Ureter (tissue), 1 donor: ENCODE measurements at places on chromosomes 2 and 18. TPM values are rescaled to one million over a fixed set of nuclear protein-coding genes. Genes with fewer than 3 reads are reported as not detected.
A peak's percentile ranks its signal among the peaks of the same experiment; 100 is the strongest.

DNA sequence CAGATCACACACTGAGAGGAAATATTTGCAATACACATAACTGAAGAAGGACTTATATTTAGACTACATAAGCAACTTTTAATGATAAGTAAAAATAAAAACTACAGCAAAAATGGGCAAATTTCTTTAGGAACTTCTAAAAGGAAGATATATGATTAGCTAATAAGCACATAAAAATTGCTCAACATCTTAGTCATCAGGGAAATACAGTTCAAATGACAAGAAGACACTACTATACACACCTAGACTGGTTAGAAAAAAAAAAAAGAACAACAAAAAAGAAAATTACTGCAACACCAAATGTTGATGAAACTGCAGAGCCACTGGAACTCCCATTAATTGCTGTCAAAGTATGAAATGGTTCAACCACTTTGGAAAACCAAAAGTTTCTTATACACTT is 1247.5 kb upstream of the ACVR2A start:
- DNase-seq, result no peak

- no peak for DNase-seq
Observed at GRCh38 chr2:16861530-16861929, 195.9 kb upstream of the CYRIA start.

DNA sequence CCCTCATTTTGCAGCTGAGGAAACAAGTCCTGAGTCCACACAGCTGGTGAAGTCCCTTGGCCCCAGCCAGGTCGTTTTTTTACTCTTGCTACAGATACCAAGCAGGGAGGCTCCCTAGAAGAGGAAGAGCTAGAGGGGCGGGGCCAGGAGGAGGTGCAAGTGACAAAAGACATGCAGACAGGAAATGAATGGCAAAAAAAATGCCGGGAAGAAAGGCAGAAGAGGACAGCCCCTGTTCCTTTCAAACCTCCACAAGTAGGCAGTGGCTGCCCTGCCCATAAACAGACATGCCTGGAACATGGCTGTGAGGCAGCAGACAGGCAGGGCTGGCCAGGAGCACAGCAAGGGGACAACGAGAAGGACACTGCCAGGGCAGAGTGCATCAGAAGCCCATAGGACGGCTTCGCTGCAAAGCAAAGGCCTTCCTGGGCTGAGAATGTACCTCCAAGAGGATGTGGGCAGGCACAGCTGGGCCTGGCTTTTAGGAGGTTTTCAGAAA is 108.7 kb downstream of the ZBTB7C start:
- no peak for DNase-seq

- DNase-seq, result no peak
Observed at GRCh38 chr2:134623796-134624195, 95.0 kb downstream of the TMEM163 start.

DNA sequence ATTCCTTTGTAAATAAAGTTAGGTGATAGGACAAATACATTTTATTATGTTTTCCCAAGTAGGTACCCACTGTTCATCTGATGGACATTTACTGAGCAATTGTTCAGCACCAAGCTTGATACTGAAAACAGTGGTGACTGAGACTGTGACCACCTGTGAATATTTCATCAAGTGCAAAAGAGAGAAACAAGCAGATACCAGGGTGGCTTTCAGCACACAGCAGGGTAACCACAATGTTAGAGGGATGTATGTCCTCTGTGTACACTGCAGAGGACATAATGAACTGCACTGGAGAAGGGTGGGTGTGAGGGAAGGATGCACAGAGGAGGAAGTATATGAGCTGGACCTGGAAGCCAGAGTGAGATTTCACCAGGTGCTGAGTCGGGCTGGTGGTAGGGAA is 411.8 kb downstream of the RAD51AP2 start:
- no peak for DNase-seq

Gene RAX
- not detected for total RNA-seq

GRCh38 chr2:188050726-188051125 is 240.9 kb upstream of the GULP1 start:
- no peak for DNase-seq

- peak; percentile 89 for DNase-seq
Observed at GRCh38 chr2:20212459-20212870, 12.5 kb downstream of the SDC1 start.

DNA sequence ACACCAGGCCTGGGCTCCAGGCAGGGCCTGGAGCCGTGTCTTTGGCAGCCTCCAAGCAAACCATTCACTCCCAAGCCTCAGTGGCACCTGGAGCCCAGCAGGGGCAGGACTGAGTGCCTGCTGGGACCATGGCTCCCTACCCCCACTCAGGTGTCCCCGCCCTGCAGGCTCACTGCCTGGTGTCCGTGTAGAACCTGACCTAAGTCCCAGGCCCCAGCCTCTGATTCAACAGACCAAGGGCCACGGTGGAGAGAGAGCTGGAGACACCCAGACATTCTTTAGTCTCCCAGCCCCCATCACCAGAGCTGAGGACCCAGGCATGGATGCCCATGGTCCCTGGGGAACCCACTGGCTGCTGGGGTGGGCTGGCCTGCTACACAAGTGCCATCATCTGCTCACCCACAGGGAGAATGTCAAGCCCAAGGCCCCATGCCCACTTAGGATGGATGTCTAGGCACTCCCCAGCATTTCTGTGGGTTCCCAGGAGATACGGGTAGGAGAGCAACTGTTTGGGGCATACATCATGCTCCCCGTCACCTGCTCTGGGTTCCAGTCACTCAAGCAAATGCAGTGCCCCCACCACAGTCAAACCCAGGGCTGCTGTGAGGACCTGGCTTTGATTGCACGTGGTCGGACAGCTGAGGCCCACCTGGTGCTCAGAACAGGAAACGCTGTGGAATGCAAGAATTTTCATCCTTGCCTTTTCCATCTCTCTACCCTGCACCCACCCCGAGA is 42.9 kb upstream of the ATG16L1 start:
- no peak for DNase-seq

Gene ITGA6
- 109 TPM for total RNA-seq

DNA sequence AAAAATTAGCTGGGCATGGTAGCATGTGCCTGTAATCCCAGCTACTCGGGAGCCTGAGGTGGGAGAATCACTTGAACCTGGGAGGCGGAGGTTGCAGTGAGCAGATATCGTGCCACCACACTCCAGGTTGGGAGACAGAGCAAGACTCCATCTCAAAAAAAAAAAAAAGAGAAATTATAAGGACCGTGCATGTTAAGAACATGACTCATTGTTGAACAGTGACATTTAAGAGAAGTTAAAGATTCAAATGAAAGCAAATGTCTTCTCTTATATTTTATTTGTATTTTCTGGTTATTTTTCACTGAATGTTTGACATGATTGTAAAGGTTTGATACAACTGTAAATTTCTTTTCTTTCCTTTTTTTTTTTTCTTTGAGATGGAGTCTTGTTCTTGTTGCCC is 69.6 kb downstream of the APLF start:
- DNase-seq, result no peak

Gene MRPL19
- total RNA-seq, result 52.9 TPM

Gene ANKMY1
- total RNA-seq, result 52.8 TPM

DNA sequence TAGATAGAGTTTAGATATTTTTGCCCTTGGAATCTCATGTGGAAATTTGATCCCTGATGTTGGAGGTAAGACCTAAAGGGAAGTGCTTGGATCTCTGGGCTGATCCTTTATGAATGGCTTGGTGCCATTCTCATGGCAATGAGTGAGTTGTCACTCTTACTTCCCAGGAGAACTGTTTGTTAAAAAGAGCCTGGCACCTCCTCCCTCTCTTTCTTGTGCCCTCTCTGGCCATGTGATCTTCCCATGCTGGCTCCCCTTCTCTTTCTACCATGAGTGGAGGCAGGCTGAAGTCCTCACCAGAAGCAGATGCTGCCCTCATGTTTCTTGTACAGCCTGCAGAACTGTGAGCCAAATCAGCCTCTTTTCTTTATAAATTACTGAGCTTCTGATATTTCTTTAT is 276.9 kb downstream of the ZNF804A start:
- DNase-seq, result no peak
